ENCODE measurements at places on chromosomes 16 and 17. TPM values are rescaled to one million over a fixed set of nuclear protein-coding genes. Genes with fewer than 3 reads are reported as not detected.

DNA sequence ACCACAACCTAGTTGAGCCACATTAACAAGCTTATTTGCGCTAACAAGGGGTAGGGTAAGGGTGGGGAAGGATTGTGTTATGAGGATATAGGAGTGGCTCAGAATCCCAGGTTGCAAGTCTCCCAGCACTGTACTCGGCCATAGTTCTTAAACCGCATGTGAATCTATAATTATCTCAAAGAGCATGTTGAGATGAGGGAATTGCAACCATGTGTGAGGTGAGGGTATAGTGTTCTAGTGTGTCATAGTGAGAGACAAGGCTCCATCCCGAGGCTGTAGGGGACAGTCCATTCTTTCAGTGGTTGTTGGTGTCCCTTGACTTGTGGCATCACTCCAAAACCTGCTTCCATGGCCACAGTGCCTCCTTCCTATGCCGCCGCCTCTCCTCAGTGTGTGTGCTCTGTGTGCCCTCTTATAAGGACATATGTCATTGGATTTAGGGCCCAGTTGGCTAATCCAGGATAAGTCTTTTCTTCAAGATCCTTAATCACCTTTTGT, 22.7 kb upstream of the ATP5MC1 start:
- peaks cover 17% of the 10 kb centered on the region for H3K36me3 ChIP-seq
- DNase-seq, result no peak
- no peak overlapping the region for H3K4me3 ChIP-seq
- no peaks in the 10 kb centered on the region for H3K27me3 ChIP-seq

The ST6GALNAC1 gene
- polyA plus RNA-seq, result 13.2 TPM

GRCh38 chr17:20264996-20265395, 202.3 kb downstream of the LGALS9B start:
- DNase-seq, result no peak
- no peaks in the 10 kb centered on the region for H3K4me1 ChIP-seq
- H3K4me3 ChIP-seq, result no peak overlapping the region
- H3K36me3 ChIP-seq, result peaks cover 15% of the 10 kb centered on the region
- no peaks in the 10 kb centered on the region for H3K27me3 ChIP-seq

GRCh38 chr17:77488531-77489238, 347.9 kb downstream of the SEC14L1 start:
- H3K4me3 ChIP-seq, result no peak overlapping the region
- peaks cover 74% of the 10 kb centered on the region for H3K4me1 ChIP-seq
- peaks cover 72% of the 10 kb centered on the region for H3K36me3 ChIP-seq
- peak overlapping the region; percentile 79 for H3K27ac ChIP-seq

DNA sequence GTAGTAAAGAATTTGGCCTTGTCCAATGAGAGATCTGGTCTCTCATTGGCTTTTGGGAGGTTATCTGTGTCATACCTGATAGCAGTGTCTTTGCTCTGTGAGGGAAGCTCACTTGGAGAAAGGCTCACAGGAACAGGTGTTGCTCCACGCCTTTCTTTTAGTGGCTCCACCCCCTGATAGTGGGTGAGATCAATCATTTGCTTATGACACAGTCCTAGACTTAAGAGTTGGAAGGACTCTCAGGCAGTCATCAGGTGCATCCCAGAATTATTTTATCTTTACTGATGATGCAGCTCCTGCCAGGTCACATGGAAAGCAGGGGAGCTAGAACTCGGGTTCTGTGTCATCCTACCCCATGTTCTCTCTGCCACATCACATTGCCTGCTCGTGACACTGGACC, 59.3 kb downstream of the CENPV start:
- no peaks in the 10 kb centered on the region for H3K27me3 ChIP-seq
- no peak overlapping the region for H3K4me3 ChIP-seq
- no peak for DNase-seq
- H3K36me3 ChIP-seq, result no peaks in the 10 kb centered on the region
- no peaks in the 10 kb centered on the region for H3K4me1 ChIP-seq

DNA sequence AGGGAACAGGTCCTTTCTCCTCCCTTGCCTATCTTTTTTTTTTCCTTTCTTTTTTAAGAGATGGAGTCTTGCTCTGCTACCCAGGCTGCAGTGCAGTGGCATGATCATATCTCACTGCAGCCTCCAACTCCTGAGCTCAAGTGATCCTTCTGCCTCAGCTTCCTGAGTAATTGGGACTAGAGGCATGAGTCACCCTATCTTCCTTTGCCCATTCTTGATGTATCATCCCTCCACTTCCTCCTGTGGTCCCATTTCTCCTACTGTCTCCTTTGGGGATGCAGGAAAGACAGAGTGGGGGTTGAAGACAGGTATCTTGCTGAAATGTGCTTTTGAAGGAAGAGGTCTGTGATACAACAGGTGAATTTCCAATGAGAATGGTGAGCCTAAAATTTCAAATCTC, 5.5 kb downstream of the MYO19 start:
- no peak for DNase-seq
- H3K36me3 ChIP-seq, result peaks cover 91% of the 10 kb centered on the region

DNA sequence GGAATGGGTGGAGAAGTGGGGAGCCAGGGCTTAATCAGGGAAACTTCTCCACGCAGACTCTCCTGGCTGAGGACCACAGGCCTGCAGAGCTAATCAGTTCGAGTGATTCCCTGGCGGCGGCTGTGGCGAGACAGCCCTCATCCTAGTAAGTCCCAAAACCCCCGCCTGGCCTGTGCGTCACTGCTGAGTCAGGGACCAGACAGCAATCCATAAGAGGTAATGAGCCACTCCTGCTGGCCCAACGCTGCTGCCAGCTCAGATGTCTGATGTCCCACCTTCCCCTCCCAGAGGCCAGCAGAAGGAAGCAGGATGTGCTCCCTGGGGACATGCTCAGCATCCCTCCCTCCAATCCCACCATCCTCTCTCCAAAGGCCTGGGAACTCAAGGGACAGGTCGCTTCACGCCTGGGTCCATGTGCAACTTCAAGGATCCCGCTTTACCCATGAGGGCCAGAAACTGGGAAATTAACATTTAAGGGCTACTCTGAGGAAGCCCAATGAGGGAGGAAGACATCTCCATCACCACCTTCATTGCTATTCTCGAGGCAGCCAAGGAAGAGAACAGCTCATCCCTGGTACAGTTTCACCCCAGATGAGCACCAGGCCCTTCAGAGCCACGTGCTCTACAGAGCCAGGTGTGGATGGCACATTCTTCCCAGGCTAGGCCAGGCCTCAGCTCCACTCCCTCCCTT, 7.9 kb downstream of the ACLY start:
- no peaks in the 10 kb centered on the region for H3K27me3 ChIP-seq
- no peak for DNase-seq
- peaks cover 82% of the 10 kb centered on the region for H3K36me3 ChIP-seq
- H3K4me1 ChIP-seq, result peaks cover 28% of the 10 kb centered on the region
- no peak overlapping the region for H3K27ac ChIP-seq
- no peak overlapping the region for H3K4me3 ChIP-seq

- peaks cover 43% of the 10 kb centered on the region for H3K36me3 ChIP-seq
- peak overlapping the region; percentile 15 for H3K27ac ChIP-seq
- peaks cover 30% of the 10 kb centered on the region for H3K4me1 ChIP-seq
These were observed 4.4 kb downstream of the SNX20 start for GRCh38 chr16:50676684-50677225.

- DNase-seq, result no peak
- H3K27ac ChIP-seq, result no peak overlapping the region
- peaks cover 98% of the 10 kb centered on the region for H3K27me3 ChIP-seq
- no peak overlapping the region for H3K4me3 ChIP-seq
- H3K36me3 ChIP-seq, result no peaks in the 10 kb centered on the region
- H3K4me1 ChIP-seq, result peaks cover 58% of the 10 kb centered on the region
These were observed 4.3 kb downstream of the CBLN1 start for GRCh38 chr16:49277386-49277742.

The ATP2A1 gene
- polyA plus RNA-seq, result 0.46 TPM

The TMEM106A gene
- 2.8 TPM for polyA plus RNA-seq

DNA sequence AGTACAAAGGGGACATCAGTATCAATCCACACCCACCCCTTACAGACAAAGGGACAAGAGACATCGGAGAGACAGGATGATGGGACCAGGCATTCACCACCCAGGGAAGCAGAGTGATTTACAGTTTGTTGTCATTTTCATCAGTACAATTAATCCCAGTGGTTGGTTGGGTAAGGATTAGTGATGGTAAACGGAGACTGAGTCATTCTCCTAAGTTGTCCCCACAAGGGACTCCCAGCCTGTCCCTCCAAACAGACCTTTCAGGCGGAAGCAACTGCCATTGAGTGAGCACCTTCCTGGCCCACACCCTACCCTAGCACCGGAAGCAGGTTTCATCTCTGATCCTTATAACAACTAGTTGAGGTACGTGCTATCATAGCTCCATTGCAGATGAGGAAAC, 11.2 kb downstream of the PPL start:
- H3K27me3 ChIP-seq, result no peaks in the 10 kb centered on the region
- H3K36me3 ChIP-seq, result no peaks in the 10 kb centered on the region
- H3K27ac ChIP-seq, result no peak overlapping the region
- no peak for DNase-seq

DNA sequence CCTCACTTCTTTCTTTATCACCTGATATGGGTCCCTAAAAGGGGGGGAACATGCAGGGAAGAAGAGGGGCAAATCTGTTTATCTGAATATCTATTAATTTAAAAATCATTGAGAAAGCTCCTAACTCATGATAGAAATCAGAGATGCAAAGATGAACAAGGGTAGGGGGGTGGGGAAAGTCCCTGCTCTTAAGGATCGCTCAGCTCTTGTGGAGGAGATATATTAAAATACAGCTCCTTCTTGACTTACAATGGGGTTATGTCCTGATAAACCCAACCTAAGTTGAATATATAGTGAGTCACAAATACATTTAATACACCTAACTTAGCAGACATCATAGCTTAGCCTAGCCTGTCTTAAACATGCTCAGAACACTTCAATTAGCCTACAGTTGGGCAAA, 237.5 kb downstream of the MAF start:
- H3K27me3 ChIP-seq, result no peaks in the 10 kb centered on the region
- H3K4me3 ChIP-seq, result no peak overlapping the region
- DNase-seq, result no peak
- no peaks in the 10 kb centered on the region for H3K36me3 ChIP-seq

- no peaks in the 10 kb centered on the region for H3K27me3 ChIP-seq
- DNase-seq, result peak; percentile 19
- H3K4me1 ChIP-seq, result peaks cover 9% of the 10 kb centered on the region
- H3K27ac ChIP-seq, result no peak overlapping the region
- H3K36me3 ChIP-seq, result no peaks in the 10 kb centered on the region
- no peak overlapping the region for H3K4me3 ChIP-seq
These were observed 190.2 kb upstream of the ZNF469 start for GRCh38 chr16:88192601-88193000.

DNA sequence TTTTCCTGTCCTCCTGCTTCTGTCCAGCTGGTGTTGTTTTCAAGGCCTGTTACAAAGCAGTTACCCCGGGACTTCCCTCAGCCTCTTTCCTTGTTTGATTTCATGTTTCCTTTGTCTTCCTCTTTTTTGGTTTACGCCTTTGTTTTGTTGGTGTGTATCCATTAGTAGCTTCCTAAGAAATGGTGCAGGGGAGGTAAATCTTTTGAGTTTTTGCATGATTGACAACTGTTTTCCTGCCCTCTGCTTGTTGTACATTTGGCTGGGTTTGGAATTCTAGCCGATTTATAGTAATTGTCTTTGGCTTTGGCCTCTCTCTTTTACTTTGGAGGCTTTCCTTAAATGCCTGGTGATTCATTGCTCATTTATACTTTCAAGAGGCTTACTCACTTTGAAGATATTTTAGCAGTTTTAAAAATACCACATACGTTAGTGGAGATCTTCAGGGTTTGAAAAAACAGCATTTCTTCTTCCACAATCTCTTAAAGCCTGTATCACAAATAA, 32.8 kb downstream of the DNAH2 start:
- no peak overlapping the region for H3K27ac ChIP-seq
- no peak overlapping the region for H3K4me3 ChIP-seq
- H3K27me3 ChIP-seq, result no peaks in the 10 kb centered on the region
- H3K4me1 ChIP-seq, result peaks cover 6% of the 10 kb centered on the region
- H3K36me3 ChIP-seq, result no peaks in the 10 kb centered on the region

- H3K4me3 ChIP-seq, result no peak overlapping the region
- H3K36me3 ChIP-seq, result no peaks in the 10 kb centered on the region
- H3K27me3 ChIP-seq, result no peaks in the 10 kb centered on the region
- H3K4me1 ChIP-seq, result peaks cover 79% of the 10 kb centered on the region
These were observed 11.9 kb downstream of the IKZF3 start for GRCh38 chr17:39852239-39852638.

GRCh38 chr16:46765050-46765449, 16.9 kb upstream of the MYLK3 start:
- no peak overlapping the region for H3K27ac ChIP-seq
- no peaks in the 10 kb centered on the region for H3K4me1 ChIP-seq
- no peaks in the 10 kb centered on the region for H3K36me3 ChIP-seq

- H3K36me3 ChIP-seq, result no peaks in the 10 kb centered on the region
- H3K4me1 ChIP-seq, result no peaks in the 10 kb centered on the region
- DNase-seq, result peak; percentile 64
- no peaks in the 10 kb centered on the region for H3K27me3 ChIP-seq
- no peak overlapping the region for H3K4me3 ChIP-seq
These were observed 17.9 kb downstream of the ARL2BP start for GRCh38 chr16:57262841-57263540.

The GRAP gene
- polyA plus RNA-seq, result 106 TPM

DNA sequence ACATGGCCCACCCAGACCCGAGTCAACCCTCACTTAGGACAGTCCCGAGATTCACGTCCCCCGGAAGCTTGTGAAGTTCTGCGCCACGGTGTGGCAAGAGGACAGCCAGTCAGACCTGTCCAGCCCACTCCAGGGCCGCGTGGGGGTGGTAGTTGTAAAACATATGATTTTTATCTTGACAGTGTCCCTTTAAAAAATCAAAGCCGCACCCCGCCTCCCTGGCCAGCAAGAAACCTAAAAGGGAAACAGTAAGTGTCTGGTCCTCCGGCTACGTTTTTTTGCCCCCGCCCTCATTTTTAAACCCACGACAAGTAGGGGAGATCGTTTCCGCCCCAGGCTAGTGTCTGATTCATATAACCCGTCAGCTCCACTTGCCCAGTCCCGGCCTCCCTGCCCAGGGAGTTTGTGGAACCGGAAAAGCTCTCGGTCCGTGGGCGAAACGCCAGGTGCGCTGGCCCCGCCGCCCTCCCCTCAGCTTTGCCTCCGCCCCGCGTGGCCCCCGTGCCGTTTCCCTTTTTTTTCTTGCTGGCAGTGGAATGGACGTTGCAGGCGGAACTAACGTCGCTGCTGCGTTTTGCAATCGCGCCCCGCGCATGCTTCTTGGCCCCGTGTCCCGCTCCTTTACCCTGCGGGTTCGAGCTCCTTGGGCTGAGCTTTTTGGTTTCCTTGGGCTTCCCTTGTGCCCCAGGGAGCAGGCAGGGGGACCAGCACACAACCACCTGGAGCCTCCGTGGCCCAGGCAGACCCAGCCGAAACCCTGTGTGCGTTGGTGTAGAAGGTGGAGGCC, 13.3 kb upstream of the NUDT16L1 start:
- peak overlapping the region; percentile 29 for H3K4me3 ChIP-seq
- H3K27me3 ChIP-seq, result no peaks in the 10 kb centered on the region
- peaks cover 100% of the 10 kb centered on the region for H3K36me3 ChIP-seq
- peaks cover 94% of the 10 kb centered on the region for H3K4me1 ChIP-seq
- H3K27ac ChIP-seq, result peak overlapping the region; percentile 85

DNA sequence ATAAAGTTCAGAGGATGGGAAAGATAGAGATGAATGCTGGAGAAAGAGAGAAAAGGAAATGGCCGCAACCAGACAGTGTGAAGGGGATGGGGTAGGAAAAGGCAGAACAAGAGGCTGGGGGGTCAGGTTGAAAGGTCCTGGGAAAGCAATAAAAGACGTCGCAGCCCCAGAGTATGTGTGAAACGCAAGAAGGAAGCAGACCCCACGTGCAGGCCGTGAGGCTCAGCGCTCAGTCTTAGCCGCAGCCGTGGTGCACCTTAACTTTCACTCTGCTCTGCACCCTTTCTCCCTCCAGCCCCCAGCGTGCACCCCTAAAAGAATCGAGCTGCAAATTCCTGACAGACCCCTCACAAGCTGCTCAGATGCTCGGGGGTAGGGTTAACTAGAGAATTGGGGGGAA, 1.9 kb downstream of the DNAH17 start:
- H3K4me3 ChIP-seq, result no peak overlapping the region
- peaks cover 5% of the 10 kb centered on the region for H3K27me3 ChIP-seq
- no peak overlapping the region for H3K27ac ChIP-seq
- no peaks in the 10 kb centered on the region for H3K4me1 ChIP-seq

The CES1 gene
- 9.1 TPM for polyA plus RNA-seq
